ENCODE measurements at places on chromosomes 6 and 20.

DNA sequence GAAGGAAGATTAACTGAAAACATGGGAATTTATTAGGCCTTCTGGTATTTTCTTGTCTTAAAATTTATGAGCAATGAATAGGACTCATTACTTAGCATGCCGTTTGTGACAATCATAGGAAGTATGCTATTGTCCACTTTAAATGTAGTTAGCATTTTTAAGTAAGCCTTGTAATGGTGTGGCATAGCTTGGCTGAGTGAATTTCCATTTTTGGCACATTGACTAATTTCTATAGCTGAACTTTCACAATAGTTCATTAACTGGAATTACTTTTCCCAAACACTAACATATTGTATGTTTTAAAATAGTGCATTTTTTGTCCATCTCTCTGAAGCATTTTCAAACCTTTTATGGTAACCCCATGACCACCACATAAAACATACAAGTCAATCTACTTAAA, 15.7 kb downstream of the RSPO3 start:
- no peak for DNase-seq

- peak; percentile 61 for DNase-seq
These were observed at the start of gene GMEB2 for GRCh38 chr20:63626424-63627128. TSS of gene GMEB2 (minus strand) at chr20:63627101. CDS start at chr20:63619397, 7,704 bp downstream.

- no peak for DNase-seq
These were observed 5.9 kb upstream of the NOX3 start for GRCh38 chr6:155461556-155461955.

DNA sequence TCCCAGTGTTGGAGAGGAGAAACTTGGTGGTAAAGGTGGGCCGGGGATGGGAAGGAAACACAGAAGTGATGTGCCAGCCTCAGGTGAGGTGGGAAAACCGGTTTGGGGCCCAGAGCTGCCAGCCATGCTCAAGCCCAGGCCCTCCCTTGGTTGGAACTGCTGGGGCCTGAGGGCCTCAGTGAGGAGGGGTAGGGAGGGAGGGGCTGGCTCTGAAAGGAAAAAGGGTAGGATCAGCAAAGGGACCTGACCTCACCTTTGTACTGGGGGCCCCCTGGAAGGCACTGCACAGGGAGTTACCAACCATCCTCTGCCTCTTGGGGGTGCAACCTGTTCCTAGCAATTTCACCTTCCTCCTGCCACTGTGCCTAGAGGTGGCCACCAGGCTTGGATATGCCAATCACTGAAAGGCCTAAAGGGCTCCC, 1.8 kb upstream of the SPEF1 start:
- DNase-seq = no peak

- DNase-seq = no peak
These were observed 392.4 kb upstream of the SOX4 start for GRCh38 chr6:21201187-21201586.

DNA sequence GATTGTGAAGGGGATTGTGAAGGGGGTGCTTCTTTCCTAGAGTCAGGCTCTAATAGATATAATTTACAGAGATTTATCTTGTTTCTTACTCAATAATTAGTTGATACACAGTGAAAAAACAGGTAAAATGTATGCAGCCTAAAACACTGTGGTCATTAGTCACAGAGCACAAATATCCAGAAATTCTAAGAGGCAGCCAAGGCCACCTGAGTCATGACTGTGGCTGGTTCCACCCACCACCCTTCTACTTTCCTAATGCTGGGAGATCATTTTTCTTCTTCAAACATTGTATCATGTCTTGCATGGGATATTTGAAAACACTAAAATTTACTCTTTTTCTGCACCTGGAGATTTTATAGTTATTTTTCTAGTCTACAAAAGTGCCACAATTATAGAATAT, 181.6 kb downstream of the OTOR start:
- DNase-seq = no peak

DNA sequence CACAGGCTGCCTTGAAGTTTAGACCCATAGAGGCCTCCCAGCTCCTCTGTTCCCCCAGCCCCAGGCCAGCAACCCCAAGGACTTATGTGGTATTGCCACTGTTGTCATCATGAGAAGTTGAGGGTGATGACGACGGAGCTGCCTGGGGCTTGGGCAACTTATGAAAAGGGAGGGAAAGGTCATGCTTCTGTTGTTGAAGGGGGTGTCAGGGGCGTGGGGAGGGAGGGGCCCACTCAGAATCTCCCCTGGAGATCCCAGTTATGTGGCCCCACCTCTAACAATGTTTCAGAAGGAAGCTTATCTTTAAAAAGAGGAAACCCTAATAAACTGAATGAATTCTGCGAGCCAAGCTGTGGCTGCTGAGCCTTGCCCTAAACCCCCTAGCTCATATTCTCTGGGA, 4.2 kb downstream of the ADTRP start:
- no peak for DNase-seq

GRCh38 chr6:41200296-41200900, 551 bp downstream of the TREML2 start:
- DNase-seq = peak; percentile 27

DNA sequence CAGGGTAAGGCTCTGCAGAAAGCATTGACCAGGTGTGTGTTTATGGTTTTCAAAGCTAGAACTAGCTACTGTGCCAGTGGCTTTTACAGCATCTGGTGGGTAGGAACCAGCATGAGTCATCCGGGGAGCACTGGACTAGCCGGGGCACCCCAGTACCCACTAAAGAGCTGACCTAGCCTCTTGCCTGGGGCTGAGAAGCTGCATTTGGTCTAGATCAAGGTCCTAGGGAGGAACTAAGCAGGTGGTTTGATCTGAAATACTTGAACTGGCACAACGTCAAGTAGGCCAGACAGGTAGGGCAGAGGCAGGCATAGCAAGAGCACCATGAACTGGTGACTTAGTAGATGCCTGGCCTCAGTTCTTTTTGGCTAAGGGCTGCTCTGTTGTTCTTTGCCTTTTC, 109.8 kb upstream of the PTPRK start:
- DNase-seq = no peak

DNA sequence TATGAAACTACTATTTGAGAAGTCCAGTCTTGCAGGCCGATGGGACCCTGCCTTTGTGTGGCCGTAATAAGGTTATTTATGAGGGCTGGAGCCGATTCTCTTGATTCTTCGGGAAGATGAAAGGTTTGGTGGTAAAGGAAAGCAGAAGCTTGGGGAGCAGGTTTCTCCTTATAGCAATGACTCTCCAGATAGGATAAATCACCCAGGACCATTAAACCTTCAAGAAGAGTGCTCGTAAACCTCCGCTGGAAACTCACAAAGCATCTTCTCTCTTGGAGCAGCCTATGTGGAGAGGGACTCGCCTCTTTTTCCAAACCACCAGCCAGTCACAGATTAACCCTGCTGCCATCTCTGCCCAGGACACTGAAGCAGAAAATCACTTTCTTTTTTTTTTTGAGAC, 69.6 kb upstream of the SALL4 start:
- DNase-seq = no peak

- no peak for DNase-seq
These were observed 148.3 kb downstream of the TFAP2B start for GRCh38 chr6:50966986-50967385.

Data from stimulated activated CD8-positive, alpha-beta memory T cell treated with anti-CD3 and anti-CD28 coated beads, Interleukin-2, amount 100 ng/mL, for 48 hours (primary cell).